ENCODE measurements at places on chromosomes 5 and 9.

- DNase-seq: no peak
Observed at GRCh38 chr9:70901746-70902145, 219.7 kb downstream of the TRPM3 start.

- peak; percentile 95 for DNase-seq
Observed at GRCh38 chr5:170307575-170308465, 10.2 kb upstream of the LCP2 start.

DNA sequence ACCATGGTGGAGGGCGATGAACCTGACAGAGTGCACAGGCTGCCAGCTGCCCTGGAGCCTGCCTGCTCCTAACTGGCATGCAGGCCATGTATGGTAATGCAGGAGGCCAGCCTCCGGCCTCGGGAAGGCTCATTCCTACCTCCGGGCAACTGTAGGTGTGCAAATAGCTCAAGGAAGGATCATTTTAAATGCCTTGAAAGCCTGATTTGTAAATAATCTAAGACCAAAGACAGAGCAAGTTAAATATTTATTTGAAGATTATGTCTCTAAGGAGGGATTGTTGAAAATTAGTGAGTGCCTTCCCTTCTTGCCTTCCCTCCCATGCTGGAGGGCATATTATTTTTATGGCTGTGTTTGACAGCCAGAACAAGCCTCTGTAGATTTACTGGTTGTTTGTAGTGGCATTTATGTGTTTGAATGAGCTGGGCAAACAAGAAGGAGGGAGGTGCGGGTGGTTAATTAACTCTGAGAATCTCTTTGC lies 285.7 kb upstream of the TUT7 start:
- no peak for DNase-seq

DNA sequence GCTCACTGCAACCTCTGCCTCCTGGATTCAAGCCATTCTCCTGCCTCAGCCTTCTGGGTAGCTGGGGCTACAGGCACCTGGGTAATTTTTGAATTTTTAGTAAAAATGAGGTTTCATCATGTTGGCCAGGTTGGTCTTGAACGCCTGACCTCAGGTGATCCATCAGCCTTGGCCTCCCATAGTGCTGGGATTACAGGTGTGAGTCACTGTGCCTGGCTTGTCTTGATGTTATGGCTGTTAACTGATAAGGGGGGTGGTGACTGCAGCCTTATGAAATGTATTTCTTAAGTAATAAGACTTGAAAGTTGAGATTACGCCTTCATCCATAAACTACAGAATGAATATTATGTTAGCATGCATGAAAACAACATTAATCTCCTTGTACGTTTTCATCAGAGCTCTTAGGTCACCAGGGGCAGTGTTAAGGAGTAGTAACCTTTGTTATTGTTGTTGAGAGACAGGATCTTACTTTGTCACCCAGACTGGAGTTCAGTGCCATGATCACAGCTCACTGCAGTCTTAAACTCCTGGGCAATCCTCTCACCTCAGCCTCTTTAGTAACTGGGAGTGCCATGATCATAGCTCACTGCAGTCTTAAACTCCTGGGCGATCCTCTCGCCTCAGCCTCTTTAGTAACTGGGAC lies 148.3 kb downstream of the ATP10B start:
- no peak for DNase-seq

DNA sequence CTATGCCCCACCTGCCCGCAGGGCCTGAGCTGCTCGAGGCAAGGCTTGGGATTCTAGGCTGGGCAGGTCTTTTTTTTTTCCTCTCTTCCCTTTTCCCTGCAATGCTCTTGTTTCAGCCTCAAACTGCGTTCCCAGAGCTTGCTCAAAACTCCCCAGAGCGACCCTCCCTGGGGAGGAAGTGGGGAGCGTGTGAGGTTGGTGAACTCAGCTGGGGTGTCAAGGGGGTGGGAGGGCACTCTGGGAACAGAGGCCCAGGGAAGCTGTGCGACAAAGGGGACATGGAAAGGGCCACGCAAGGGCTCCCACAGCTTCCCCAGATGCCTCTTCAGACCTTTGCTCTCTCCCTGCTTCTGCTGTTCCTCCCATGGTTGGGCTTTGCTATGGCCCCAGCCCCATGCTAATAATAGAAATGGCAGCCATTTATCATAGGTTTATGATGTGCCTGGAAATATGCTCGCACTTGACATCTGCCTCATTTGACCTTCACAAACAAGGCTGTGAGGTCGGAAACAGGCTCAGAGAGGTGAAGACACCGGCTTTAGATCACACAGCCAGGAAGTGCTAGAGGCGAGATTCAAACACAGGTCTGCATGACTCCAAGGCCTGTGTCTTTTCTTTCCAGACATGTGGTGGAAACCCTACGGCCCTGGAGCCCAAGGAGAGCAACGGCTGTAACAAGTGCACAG lies 40.9 kb upstream of the IL17B start:
- peak; percentile 74 for DNase-seq

DNA sequence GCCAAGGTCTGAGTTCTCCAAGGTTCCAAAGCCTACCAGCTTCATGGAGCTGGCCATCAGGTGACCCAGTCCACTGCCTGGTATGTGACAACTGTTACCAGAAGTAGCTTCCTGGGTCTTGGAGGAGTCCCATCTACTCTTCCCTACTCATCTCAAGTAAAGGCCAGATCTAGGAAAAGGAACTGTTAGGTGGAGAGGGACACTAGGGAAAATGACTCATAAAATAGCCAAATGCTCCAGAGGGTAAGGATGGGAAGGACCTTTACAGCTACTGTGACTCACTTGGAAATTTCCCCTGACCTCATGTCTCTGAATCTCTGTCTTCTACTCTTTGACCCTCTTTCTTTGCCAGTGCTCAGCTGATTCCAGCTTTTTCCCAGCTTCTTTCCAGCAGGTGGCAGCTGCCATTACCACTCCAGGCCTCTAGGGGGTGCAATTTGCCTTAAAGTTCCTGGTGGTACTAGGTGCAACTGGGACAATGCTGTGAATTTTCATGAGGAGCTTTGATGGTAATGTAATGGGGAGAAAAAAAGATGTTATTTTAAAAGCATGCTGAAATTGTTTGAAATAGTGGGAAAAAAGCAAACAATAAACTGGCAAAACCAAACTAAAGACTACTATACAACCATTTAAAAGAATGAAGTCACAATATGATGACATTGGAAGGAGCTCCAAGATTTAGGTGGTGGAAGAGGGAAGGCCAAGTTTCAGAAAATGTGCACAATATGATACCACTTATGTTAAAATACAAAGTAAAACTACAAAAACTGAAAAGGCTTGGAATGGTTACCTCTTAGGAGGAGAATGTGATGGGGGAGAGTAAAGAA lies 27.1 kb upstream of the MYORG start:
- DNase-seq: peak; percentile 77

- no peak for DNase-seq
Observed at GRCh38 chr5:89988129-89988810, 421.3 kb downstream of the CETN3 start.

GRCh38 chr9:136526625-136527066 lies 19.2 kb downstream of the NOTCH1 start:
- DNase-seq: no peak

GRCh38 chr5:35785601-35786085 lies 71.0 kb upstream of the IL7R start:
- peak; percentile 35 for DNase-seq

GRCh38 chr5:131268758-131269370 lies 5.0 kb downstream of the CDC42SE2 start:
- DNase-seq: peak; percentile 23

DNA sequence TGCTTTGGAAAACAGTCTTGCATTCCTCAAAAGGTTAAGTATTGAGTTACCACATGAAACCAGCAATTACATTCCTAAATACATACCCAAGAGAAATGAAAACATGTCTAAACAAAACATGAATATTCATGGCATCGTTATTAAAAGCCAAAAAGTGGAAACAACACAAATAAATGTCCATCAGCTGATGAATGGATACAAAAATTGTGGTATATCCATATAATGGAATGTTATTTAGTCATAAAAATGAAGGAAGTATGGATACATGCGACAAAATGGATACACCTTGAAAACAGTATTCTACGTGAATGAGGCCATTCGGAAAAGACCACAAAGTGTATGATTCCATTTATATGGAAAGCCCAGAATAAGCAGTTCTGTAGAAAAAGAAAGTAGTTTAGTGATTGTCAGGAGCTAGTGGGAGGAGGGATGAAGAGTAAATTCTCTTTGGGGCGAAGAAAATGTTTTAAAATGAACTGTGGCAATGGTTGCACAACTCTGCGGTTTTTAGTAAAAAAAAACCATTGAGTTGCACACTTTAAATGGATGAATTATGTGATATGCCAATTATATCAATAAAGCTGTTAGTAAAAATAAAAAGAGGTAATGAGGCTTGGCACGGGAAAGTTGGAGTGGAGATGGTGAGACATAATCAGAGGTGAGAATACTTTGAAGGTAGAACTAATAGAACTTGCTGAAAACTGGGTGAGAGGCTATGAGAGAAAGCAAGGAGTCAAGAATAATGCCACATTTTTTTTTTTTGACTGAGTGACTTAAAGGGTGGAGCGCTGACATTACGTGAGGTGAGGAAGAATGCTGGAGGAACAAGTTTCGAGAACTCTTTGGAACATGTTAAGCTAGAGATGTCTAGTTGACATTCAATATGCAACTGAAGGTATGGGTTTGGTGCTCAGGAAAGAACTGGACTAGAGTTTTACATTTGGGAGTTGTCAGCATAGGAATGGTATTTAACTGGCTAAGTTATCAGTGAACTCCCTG lies 194.9 kb upstream of the ZNF608 start:
- no peak for DNase-seq

DNA sequence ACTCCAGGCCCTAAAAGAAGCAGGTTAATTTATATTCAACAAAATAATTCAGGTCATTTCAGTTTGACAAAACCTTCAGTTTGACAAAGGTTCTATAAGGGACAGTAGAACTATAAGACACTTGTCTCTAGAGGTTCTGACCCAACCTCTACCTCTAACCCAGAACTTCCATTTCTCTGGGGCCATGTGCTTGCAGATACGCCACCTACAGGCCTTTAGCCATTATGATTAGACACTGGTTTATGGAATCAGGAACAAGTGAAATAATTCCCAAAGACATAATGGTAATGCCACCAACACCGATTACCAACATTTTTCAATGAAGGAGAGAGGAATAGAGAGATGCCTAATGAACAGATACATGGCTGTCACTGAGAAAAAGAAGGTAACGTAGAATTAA lies 733.9 kb downstream of the PRELID2 start:
- no peak for DNase-seq

GRCh38 chr5:17832949-17833745 lies 198.9 kb downstream of the TAF11L14 start:
- DNase-seq: peak; percentile 51

DNA sequence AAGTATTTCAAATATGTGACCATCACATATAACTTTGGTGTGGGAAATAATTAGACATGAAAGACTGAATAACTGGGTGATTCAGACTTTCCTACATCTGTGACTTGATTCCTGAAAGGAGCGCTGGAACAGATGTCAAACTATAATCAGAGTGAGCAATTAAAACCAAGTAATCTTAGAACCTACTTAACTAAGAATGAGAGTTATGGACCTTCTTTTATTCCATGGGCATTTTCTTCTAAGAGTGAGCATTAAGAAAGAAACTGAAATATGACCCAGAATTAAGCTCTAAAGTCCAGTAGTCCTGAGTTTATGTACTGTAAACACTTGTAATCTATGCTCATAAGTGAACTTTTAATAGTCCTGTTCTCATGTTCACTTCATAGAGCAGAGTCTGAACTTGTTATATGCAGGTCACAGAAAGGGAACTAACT lies 68.4 kb downstream of the PAM start:
- DNase-seq: peak; percentile 69

- DNase-seq: no peak
Observed at GRCh38 chr5:116858705-116859333, 284.2 kb upstream of the SEMA6A start.
